ENCODE measurements at places on chromosomes 7 and 10.

DNA sequence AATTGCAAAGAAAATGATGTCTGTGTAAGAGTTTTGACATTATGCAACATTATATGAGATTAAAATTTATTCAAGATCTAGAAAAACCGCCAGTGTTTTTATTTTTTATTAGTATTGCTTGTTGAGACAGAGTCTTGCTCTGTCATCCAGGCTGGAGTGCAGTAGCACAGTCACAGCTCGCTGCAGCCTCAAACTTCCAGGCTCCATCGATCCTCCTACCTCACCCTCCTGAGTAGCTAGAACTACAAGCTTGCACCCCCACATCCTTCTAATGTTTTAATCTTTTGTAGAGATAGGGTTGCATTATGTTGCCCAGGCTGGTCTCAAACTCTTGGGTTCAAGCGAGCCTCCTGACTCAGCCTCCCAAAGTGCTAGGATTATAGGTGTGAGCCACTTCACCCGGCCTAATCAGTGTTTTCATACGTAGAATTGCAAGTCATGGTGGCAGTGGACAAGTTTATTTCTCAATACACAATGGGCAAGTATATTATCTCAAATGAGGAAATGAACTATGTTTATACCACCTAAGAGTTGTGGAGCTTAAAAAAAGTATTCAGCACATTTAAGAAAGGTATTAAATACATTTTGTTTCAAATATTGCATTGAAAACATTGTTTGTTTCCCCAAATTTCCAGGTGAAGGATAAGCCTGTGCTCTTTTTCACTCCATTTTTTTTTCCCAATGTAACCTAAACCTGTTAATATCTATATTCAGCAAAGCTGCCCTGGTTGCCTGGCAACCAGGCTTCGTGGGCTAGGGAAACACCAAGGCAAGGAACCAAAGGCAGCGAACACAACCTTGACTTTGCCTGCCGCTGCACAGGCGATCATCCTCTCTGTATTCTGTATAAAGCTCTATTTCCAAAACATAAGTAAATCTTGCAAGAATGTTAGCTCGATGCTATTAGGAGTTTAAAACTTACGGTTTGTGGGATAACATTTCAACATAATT lies 163.9 kb downstream of the CACNB2 start:
- no peaks in the 10 kb centered on the region for H3K27me3 ChIP-seq
- no peaks in the 10 kb centered on the region for H3K36me3 ChIP-seq
- no peak overlapping the region for H3K27ac ChIP-seq
- no peaks in the 10 kb centered on the region for H3K4me1 ChIP-seq

- DNase-seq, result peak; percentile 74
- H3K4me3 ChIP-seq, result no peak overlapping the region
These were observed 20.5 kb downstream of the TRPV5 start for GRCh38 chr7:142913051-142913450.

DNA sequence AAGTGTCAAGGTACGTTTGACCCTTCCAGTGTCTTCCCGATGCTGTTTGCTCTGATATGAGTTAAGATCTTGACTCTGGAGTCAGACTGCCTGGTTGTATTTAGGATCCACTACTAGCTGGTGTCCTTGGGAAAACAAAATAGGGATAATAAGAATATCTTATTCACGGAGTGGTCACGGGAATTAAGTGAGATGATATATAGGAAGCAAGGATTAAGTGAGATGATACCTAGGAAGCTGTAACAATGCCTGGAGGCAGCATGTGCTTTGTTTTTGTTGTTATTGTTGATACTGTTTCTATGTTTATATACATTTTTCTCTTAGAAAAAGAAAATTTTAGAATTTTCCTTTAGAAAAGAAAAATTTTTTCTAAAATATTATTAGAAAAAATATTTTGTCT lies 87.0 kb downstream of the LYZL1 start:
- H3K4me1 ChIP-seq, result no peaks in the 10 kb centered on the region
- H3K27ac ChIP-seq, result no peak overlapping the region
- H3K27me3 ChIP-seq, result no peaks in the 10 kb centered on the region
- H3K4me3 ChIP-seq, result no peak overlapping the region

DNA sequence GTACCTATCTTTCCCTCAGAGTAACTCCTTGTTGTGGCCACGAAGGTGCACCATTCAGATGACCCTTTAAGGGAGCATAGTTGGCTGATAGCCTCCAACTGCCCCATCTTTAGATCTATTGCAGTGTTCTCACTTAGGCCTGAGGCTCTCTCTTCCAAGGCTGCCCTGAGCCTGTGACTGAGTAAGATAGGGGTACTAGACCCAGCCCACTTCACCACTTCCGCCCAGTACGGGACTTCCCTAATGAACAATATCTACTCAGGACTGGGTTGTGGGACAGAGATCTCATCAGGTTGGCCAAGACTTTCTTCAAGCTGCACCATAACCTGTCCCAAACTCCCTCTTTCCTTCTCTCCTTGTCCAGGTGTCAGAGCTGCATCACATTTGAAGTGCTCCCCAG lies 5.7 kb upstream of the GNAI1 start:
- no peak overlapping the region for H3K4me3 ChIP-seq
- H3K27me3 ChIP-seq, result no peaks in the 10 kb centered on the region
- no peak overlapping the region for H3K27ac ChIP-seq
- no peaks in the 10 kb centered on the region for H3K4me1 ChIP-seq
- no peak for DNase-seq
- H3K36me3 ChIP-seq, result no peaks in the 10 kb centered on the region

DNA sequence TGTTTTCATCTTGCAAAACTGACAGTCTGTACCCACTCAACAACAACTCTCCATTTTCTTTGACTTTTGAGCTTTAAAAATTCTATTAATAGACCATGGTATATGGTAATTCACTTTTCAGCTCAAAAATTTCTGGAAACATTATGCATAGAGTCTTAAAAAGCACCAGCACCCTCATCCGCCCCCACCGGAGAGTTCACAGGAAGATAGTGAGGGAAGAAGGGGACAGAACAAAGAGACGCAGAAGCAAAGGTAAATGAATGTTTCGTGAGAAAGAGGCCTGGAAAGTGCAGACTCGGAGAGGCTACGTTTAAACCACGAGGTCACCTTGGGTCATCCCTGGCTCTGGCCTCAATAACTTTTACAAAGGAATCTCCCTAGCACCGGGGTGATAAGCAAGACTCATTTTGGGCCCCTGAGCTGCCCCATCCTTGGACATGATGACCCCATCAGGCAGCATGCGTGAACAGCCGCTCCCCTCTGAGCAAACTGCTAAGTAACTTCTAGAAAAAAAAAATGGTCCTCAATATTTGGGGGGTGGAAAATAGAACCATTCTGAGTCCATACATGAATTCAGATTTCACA lies 96.3 kb downstream of the CPXM2 start:
- H3K36me3 ChIP-seq, result no peaks in the 10 kb centered on the region
- no peak overlapping the region for H3K27ac ChIP-seq
- no peak for DNase-seq
- no peak overlapping the region for H3K4me3 ChIP-seq

- no peak for DNase-seq
- no peaks in the 10 kb centered on the region for H3K4me1 ChIP-seq
- H3K27ac ChIP-seq, result no peak overlapping the region
These were observed 125.6 kb downstream of the CALN1 start for GRCh38 chr7:72286519-72286918.

DNA sequence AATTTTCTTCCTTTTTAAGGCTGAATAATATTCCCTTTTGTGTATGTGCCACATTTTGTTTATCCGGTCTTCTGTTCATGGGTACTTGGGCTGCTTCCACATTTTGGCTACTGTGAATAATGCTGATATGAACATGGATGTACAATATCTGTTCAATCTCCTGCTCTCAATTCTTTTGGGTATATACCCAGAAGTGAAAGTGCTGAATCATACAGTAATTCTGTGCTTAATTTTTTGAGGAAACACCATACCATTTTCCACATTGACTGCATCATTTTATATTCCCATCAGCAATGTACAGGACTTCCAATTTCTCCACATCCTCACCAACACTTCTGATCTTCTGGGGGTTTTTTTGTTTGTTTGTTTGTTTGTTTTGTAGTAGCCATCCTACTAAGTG lies 135.0 kb upstream of the INHBA start:
- H3K27me3 ChIP-seq, result no peaks in the 10 kb centered on the region
- H3K27ac ChIP-seq, result no peak overlapping the region
- H3K36me3 ChIP-seq, result no peaks in the 10 kb centered on the region
- H3K4me3 ChIP-seq, result no peak overlapping the region
- no peaks in the 10 kb centered on the region for H3K4me1 ChIP-seq
- no peak for DNase-seq
